Jurkat, Clone E6-1 (cell line): ENCODE measurements at places on chromosomes 3 and 15.
A peak's percentile ranks its signal among the peaks of the same experiment; 100 is the strongest.

- no peak for DNase-seq
These were observed 40.3 kb upstream of the ZPLD1 start for GRCh38 chr3:102394517-102394916.

DNA sequence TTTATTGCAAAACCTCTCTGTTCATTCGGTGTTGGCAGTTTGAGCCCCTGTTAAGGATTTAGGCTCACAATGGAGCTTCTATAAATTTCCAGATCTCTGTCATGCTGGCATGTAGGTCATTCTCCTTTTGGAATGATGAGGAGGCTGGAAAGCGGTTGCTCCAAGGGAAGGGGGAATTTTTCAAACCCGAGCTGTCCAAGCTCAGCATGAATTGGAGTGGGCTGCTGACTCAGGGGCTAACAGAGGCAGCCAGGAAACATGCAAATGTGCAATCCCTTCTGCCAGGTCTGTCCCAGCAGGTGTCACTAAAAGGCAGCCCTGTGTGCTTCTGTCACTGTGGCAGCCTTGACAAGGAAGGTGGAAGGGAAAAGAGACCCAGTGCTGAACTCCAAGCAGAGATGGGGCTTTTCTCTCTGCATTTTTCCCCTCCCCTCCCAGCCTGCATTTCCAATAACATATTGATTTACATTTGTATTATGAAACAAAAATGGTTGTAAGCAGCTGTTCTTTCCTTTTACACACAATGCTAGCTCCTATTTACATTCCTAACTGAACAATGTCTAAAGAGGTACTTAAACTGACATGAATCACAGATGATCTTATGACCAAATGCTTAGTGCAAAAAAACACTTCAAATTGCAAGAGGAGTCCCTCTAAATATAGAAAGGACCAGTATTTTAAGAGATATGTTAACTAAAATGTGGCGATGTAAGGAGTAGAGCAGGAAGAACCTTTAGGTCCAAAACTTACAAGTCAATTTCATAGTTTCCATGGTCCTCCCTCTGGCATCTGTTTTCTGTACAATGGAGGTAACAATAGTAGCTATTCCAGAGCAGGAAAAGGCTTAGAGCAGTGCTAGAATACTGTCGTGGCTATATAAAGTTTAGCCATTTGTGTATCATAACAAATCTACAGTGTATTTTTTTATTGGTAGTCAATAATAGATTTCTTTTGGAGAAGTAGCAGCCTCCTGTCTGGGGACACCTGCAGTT, 84.5 kb upstream of the ATP10A start:
- DNase-seq = no peak

DNA sequence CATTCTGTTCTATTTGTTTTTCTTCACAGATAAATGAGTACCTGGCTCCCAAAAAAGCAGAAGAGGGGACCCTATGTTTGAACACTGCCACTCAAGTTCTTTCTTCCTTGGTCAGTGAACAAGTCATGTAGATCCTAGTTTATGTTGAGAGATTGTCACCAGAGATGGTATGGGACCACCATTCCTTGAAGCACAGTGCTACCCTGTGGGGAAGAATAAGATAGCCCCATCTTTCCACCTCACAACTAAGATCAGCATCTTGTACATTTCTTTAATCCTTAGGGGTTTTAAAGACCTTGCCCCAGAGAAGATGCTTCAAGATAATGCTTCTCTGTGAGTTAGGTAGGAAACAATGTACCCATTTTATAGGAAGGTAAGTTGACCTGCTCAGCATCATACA, 233.5 kb upstream of the WNT5A start:
- DNase-seq = no peak

GRCh38 chr3:7146529-7146928, 285.6 kb downstream of the GRM7 start:
- DNase-seq = no peak

GRCh38 chr15:99009741-99010330, 2.2 kb upstream of the PGPEP1L start:
- DNase-seq = no peak

DNA sequence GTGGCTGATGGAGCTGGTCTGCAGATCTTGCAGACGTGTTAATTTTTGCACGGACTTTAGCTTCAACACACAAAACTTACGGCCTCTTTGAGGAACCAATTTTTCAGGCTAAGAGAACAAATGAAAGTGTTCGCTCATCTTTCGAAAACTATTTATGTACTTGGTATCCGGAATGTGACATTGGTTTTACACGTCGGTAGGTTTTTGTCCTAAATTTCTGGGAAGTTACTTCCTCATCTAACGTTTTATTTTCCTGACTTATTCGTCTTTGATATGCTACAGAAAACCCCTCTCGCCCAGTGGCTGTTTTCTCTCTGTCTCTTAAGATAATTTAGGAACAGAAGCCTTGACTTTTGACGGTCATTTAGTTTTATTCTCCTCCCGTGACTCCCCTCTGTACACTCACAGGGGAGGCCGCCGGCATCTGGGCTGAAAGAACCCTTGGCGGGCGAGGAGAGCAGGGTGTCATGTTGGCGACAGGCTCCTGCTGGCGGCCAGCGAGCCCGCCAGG, 834 bp upstream of the GREM1 start:
- DNase-seq = no peak

DNA sequence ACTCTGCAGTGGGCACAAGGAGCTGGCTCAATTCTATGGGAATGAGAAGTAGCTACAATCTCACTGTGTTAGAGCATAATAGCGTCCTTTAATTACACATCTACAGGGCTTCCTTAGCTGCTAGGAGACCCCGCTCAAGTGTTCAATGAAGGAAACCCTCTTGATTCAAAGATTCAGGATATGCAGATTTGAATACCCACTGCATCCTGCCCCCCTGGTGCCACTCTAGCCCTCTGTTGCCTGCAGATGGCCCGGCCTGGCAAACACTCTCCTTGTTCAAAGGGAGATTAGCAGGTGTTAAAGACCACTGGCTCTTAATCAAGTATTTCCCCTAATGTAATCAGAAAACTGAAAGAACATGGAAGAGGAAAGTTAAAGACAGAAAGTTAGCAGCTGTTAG, 356.6 kb downstream of the VGLL3 start:
- DNase-seq = no peak

- no peak for DNase-seq
These were observed 2.4 kb downstream of the MB21D2 start for GRCh38 chr3:192915304-192915703.

- DNase-seq = no peak
These were observed 15.2 kb downstream of the MRPS22 start for GRCh38 chr3:139358841-139359562.

- DNase-seq = no peak
These were observed 13.2 kb upstream of the BCL6 start for GRCh38 chr3:187758318-187758955.

DNA sequence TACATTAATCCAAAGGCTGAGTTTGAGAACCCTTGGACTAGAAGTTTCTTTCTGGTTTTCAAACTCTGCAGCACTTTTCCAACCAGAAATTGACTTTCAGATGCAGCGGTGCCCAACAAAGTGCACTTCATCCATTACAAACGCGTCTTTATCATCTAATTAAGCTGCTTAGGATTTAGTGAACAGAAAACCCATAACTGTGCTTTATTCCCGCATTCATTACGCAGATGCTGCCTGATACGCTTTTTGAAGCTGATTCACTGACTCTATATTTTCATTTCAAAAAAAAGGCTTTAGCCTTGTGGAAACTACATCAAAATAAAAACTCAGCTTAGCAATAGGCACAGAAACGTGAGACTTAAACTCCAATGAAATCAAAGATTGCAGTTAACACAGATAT, 69.8 kb upstream of the CTXND1 start:
- DNase-seq = no peak

DNA sequence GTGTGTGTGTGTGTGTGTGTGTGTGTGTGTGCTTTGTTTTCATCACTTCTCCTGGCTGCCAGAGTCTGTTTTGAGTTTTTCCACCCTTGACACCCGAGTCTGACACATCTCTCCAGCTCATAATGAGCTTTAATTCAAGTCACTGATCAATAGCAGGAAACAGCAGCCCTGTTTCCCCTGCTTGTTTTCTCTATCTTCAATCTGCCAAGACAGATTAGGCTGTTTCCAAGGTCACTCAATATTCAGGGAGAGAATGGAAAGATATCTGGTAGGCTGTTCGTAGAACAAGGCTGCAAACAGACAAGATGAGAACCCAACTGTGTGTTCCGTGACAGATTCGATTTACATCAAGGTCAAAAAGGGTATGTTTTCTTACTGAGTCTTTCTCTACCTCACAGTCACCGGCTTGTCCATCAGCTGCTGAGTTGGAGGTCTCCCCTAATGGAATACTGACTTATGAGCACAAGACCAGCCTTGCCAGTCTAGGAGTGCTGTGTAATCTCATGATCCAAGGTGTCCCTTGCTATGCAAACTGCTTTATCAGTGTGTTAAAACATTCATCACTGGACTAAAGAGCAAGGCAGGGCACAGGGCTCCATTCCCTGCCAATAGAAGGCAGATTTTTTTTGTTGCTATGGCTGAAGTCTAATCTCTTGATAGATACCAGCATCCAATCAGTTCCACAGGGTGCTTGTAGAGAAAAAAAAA, 187.9 kb upstream of the LMCD1 start:
- DNase-seq = no peak

DNA sequence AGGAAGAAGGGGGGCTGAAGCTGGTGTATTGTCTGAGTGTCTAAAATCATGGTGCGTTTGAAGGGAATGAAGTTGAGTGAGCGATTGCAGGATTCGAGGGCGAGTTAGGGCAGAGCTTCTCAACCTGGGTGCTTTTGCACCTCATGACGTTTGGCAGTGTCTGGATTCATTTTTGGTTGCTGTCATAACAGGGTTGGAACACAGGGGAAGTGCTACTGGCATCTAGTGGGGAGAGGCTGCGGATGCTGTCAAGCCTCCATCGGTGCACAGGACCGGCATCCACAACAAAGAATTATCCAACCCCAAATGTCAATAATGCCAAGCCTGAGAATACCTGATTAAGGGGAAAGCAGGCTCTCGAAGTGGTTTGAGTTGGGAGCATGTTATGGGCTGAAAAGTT, 120.0 kb downstream of the SLCO3A1 start:
- no peak for DNase-seq

GRCh38 chr3:19866751-19867347, 67.2 kb downstream of the EFHB start:
- peak; percentile 45 for DNase-seq

GRCh38 chr3:52743152-52743551, 27.6 kb downstream of the NEK4 start:
- no peak for DNase-seq

DNA sequence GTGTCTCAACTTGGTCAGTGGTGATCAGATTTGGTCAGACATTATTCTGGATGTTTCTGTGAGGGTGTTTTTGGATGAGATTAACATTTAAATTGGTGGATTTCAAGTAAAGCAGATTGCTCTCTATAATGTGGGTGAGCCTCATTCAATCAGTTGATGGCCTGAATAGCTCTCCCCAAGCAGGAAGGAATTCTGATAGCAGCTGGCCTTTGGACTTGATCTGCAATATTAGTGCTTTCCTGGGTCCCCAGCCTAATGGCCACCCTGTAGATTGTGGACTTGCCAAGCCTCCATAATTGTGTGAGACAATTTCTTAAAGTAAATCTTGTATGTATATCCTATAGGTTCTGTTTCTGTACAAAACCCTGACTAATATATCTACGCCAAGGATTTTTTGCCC, 153.9 kb upstream of the TBL1XR1 start:
- no peak for DNase-seq

DNA sequence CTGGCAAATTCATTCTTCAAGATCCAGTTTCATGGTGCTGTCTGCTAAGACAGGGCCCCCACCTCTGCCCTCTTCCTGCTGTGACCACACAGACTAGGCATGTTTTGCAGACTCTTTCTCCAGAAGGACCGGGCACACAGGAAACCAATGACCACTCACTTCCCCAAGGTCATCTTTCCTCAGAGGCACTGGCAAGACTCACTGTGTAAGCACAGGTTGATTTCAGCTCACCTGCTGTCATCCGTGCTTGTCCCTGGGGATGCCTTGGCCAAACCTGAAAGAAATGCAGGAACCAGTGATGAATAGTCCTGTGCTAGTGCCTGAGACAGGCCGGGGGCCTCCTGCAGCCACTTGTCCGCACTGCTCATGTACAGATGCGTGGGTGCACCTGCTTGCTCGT, 33.5 kb downstream of the ALS2CL start:
- no peak for DNase-seq

- DNase-seq = peak; percentile 72
These were observed 109.2 kb downstream of the TMEM266 start for GRCh38 chr15:76169018-76169417.

- peak; percentile 72 for DNase-seq
These were observed 6.8 kb downstream of the STOML1 start for GRCh38 chr15:73985101-73985873.
